ENCODE measurements at places on chromosomes 3 and 15.

DNA sequence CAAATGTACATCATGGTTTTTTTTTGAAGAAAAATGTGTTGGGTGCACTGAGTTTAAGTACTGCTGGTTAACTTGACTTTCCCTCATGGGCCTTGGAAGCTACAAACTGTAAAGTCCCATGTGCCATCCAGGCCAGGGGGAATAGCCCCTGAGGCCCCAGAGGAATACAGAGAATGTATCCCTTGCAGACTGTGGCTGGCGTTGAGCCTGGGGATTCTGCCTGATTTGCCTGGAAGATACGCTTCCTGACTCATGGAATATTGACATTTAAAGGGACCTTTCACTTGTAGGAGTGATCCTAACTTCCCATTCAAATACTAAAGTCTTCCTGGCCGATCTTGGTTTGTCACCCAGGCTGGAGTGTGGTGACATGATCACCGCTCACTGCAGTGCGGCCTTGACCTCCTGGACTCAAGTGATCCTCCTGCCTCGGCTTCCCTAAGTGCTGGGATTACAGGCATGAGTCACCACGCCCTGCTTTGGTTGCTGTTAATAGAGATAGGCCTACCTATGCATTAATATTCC lies 42.0 kb downstream of the ADAMTSL3 start:
- peak; percentile 64 for DNase-seq

- DNase-seq, result no peak
Measured at GRCh38 chr15:61301701-61302100, 72.6 kb upstream of the RORA start.

- DNase-seq, result no peak
Measured at GRCh38 chr3:122356402-122356801, 26.6 kb downstream of the MIX23 start.

GRCh38 chr15:78374436-78375393 lies 34.6 kb downstream of the CRABP1 start:
- peak; percentile 18 for DNase-seq

GRCh38 chr3:17129556-17129955 lies 244.8 kb downstream of the PLCL2 start:
- DNase-seq, result no peak

Measured in RCC 7860 (cell line).